ENCODE measurements at places on chromosomes 6 and 20.

DNA sequence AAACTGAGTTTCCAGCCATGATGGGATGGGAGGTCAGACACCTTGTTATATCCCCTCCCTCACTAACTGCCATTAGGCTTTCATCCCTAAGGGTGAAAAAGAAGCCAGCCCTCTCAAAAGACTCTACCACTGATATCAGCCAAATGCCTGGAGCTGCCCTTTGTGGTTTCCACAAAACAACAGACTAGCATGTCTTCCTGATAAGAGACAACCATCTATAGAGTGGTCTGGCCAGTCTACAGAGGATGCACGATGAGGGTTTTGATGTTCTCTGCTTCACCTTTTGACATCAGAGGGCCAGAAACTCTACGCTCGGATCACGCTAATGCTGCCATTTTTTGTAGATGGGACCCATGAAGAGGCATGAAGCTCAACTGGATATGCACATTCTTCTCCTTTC is 61.7 kb upstream of the ARHGAP18 start:
- DNase-seq: no peak

- no peak for DNase-seq
Observed at GRCh38 chr6:53033764-53034163, 31.4 kb upstream of the FBXO9 start.

DNA sequence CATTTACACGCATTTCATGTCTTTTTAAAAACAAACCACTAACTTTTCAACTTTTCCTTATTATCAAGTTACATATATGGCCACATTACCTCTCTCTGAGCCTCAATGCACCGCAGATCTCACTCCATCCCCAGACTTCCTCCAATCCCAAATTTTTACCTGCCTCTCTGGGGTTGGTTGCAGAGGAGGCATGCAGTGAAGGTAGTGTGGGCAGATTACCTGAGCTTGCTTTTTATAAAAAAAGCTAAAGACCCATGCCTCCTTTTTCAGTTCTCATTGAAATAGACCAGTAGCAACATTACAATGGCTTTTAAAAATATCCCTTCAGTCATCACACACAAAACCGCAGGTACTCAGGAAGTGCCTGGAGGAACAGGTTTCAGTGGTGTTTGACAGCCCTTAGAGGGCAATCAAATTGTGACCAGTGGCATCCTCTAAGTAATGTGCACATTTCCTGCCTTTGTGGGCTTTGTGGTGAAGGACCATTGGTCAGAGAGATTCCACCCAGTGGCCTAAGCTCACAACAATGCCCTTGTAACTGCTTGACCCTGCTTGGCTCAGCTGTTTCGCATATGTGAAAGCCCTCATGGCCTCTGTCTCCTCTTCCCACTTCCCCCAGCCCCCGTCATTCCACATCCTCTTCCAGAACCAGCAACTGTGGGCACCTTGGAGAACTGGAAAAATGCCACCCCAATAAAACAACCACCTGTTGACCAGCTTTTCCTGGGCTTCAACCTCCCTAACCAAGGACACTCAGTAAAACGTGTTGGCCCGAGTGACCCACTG is 30.2 kb upstream of the IL17A start:
- DNase-seq: no peak

GRCh38 chr6:93735099-93735498 is 315.7 kb upstream of the EPHA7 start:
- DNase-seq: no peak

GRCh38 chr20:39886650-39887190 is 802.3 kb downstream of the MAFB start:
- no peak for DNase-seq

GRCh38 chr6:21144928-21145327 is 448.6 kb upstream of the SOX4 start:
- DNase-seq: no peak

GRCh38 chr6:5782783-5783547 is 223.8 kb downstream of the NRN1 start:
- DNase-seq: peak; percentile 36

DNA sequence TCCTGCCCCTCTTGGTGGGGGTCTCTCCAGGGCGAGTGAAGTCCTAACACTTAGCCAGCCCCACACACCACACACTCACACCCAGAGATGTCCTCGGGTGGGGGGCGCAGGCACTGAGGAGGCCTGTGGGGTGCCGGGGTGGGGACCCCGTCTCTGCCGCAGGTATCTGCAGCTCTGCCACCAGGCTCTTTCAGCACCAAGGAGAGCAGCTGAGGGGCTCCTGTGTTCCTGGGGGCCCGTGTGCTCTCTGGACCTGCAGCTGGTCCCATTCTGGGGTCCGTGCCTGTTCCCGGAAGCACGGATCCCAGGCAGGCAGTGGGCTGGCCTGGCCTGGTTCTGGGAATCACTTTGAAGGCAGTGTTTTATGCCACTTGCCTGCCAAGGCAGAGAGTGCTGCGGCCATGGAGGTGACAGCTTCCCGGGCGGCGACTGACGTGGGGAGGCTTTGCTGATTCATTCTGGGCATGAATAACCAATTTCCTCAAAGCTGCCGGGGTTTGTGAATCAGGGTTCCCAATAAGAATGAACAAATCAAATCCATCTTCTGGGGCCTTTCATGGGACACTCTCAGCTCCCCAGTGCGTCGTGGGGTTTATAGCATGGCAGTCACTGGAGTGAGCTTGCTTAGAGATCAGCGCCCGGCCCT is 54.4 kb upstream of the SLCO4A1 start:
- no peak for DNase-seq

- DNase-seq: no peak
Observed at GRCh38 chr6:6542357-6542756, 46.2 kb upstream of the LY86 start.

DNA sequence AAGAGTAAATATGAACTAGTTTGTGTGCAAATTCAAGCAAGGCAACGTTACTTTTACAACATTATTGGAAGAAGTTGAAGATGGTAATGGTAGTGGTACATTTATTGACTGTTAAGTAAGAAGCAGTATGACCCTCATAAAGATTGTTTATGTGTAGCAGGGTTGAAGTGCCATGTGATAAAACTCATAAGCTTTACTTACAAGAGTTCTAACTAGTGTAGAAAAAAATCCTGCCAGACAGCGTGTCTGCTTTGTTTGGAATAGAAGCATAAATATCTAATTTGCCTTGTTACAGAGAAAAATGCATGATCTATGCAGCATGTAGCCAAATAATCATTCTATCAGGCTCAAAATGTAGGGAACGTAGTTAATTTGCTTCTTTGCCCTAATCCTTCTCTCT is 450.8 kb upstream of the SOX4 start:
- DNase-seq: no peak

DNA sequence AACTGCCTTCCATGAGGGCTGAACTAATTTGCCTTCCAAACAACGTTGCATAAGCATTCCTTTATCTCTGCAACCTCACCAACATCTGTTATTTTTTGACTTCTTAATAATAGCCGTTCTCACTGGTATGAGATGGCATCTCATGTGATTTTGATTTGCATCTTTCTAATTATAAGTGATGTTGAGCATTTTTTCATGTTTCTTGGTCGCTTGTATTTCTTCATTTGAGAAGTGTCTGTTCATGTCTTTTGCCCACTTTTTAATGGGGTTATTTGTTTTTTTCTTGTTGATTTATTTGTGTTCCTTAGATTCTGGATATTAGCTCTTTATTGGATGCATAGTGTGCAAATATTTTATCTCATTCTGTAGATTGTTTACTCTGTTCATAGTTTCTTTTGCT is 46.4 kb downstream of the TNFAIP3 start:
- DNase-seq: no peak

GRCh38 chr6:154406869-154407268 is 50.3 kb upstream of the IPCEF1 start:
- DNase-seq: no peak

- DNase-seq: no peak
Observed at GRCh38 chr6:54029187-54029586, 82.1 kb upstream of the MLIP start.

DNA sequence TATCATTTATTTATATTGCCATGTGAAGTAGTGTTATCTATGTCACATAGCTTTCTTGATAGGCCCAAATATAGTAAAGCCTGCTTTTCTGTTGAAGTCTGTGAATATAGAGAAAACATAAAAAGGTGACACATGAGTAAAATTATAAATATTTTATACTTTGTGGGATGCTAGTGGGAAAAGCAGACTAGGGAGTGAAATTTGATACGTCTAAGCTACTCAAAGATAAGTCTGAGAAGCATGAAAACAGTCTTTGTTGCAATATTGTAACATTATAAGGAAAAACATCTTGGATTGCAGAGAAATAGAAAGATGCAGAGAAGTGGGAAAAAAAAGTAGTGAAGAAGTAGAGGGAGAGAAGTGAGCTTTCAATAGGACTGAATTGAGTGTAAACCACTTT is 75.4 kb downstream of the ZNF292 start:
- no peak for DNase-seq

DNA sequence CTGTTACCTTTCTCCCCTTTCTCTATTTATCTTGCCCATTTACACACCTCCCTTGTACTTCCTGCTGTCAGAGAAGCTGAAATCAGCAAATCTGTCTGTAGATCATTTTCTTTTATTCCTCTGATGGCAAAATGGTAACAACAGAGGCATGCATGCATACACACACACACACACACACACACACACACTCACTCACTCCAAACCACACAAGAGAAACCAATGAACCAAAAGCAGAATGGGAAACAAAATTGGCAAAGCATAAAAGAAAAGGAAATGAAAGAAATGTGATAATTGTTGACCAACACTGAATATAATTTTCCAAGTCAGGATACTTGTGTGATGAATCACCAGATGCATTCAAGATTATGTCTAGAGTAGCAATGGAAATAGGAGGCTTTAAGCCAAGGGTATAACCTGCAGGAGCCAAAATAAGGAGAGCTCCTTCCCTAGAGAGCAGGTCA is 172.4 kb downstream of the PLCB4 start:
- peak; percentile 38 for DNase-seq

DNA sequence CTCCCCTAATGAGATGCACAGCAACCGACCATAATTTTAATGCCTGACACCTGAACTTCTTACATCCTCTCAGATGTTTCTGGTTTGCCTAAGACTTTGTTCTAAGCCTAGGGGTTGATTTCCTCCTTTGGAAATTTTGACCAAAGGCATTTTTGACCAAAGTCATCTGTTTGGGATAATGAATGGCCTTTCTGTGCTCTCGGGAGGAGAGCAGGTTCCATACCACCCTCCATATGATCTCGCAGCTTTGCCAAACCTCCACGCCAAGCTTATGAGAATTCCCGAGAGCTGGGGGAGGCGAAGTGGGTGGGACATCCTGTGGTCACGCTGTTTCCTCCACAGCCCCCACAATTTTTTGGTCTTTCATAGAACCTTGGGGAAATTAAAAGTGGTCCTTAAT is 91.7 kb downstream of the SCML4 start:
- no peak for DNase-seq

GRCh38 chr6:105695461-105695860 is 292.6 kb upstream of the PREP start:
- DNase-seq: no peak

DNA sequence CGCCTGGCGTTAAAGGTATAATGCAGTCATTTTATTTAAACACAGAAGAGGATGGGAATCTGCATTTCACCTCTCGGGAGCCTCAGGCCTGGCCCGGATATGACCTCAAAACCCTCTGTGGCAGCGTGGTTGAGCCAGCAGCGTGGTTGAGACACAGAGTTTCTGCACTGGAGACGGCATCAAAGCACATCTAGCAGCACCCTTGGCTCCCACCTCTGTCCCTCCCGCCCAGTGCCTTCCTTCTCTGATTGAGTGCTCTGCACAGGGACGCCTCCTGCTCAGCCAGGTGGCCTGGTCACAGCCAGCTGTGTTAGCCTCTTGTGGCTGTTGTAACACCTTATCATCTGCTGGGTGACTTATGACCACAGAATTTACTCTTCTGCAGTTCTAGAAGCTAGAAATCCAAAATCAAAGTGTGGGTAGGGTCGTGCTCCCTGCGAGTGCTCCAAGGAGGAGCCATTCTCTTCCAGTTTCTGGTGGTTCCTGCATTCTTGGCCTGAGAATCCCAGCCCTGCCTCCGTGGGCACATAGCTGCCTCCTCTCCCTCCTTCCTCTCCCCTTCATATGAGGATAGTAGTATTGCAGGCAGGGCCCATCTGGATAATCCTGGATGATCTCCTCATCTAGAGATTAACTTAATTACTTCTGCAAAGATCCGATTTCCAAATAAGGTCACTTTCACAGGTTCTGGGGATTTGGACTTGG is 156.7 kb downstream of the SYCP2 start:
- DNase-seq: no peak

DNA sequence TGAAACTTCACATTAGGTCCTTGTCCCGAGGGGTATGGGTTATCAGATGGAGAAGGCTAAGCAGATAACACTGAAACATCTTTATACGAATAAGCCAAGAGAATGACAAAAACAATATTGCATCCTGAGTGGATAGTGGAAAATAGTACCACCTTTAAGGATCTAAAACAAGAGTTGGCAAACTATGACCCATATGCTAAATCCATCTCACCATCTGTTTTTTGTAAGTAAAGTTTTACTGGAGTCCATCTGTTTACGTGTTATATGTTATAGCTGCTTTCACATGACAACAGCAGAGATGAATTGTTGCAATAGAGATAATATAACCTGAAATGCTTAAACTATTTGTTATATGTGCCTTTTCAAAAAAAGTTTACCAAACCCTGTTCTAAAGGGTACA is 76.1 kb upstream of the TRDN start:
- DNase-seq: no peak

DNA sequence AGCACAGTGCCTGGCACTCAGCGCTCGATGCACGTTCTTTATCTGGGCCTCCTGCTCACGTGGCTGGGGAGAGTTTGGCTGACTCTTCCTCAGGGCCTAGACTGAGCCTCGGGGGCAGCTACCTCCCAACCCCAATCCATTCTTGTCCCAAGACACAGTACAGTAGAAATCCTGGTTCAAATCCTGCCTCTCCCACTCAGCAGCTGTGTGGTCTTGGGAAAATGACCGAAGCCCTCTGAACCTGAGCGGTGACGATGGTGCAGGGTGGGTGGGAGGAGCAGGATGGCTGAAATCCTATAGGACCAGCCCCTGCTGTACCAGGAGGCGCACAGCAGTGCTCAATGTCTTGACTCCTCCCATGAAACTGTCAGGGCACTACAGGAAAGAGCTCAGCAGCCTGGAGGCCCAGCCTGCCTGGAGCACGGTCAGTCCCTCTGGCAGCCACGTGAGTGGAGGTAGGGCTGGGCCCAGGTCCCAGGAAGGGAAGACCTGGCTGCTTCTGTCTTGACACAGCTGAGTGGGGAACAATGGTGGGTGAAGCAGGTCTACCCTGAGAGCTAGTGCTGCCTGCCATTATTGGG is 31.5 kb downstream of the PDRG1 start:
- DNase-seq: no peak

- no peak for DNase-seq
Observed at GRCh38 chr20:17943343-17943742, 25.3 kb downstream of the SNX5 start.
